ENCODE measurements at places on chromosomes 11 and 22.

- DNase-seq, result no peak
Measured at GRCh38 chr22:23293720-23294119, 113.4 kb downstream of the BCR start.

- no peak for DNase-seq
Measured at GRCh38 chr11:12417691-12418611, 40.6 kb downstream of the PARVA start.

GRCh38 chr11:103637295-103637694 is 399.1 kb upstream of the DDI1 start:
- no peak for DNase-seq

GRCh38 chr11:126011265-126011664 is 51.4 kb downstream of the CDON start:
- no peak for DNase-seq

DNA sequence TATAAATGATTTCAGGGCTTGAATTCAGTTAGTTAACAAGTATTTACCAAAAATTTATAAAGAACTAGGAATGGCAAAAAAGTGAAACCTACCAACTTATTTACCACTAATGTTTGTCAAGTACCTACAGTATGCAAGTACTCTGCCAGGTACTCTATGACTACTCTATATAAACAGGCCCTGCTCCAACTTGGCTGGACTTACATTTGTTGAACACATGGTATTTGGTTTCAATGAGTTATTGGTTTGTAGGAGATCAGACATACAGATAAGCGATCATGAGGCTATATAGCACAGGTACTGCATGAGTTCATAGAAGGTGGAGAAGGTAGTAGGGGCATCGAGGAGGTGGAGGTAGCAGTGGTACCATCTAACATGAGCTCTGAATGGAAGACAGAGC is 159.9 kb upstream of the PDGFD start:
- no peak for DNase-seq

GRCh38 chr11:46200537-46201281 is 76.8 kb upstream of the CREB3L1 start:
- DNase-seq, result no peak

GRCh38 chr11:9025101-9025850 is 21.5 kb upstream of the NRIP3 start:
- DNase-seq, result no peak

DNA sequence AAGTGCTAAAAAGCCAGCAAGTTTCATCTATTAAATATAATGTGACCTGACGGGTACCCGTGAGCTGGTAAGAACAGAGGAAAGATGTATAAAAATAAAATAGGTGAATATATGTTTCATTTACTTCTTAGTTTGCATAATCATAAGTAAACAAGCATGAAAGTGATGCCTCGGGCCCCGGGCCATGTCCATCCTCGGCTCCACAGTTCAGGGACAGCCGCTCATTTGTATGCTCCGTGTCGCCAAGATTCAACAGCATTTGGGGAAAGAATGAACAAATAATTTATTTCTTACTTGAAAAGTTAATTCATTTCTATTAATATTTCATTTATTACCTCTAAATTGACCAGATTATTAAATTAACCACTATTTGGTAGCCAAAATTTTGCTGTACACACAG is 251.8 kb downstream of the NTM start:
- DNase-seq, result no peak
